ENCODE measurements at places on chromosomes 1 and 21.

DNA sequence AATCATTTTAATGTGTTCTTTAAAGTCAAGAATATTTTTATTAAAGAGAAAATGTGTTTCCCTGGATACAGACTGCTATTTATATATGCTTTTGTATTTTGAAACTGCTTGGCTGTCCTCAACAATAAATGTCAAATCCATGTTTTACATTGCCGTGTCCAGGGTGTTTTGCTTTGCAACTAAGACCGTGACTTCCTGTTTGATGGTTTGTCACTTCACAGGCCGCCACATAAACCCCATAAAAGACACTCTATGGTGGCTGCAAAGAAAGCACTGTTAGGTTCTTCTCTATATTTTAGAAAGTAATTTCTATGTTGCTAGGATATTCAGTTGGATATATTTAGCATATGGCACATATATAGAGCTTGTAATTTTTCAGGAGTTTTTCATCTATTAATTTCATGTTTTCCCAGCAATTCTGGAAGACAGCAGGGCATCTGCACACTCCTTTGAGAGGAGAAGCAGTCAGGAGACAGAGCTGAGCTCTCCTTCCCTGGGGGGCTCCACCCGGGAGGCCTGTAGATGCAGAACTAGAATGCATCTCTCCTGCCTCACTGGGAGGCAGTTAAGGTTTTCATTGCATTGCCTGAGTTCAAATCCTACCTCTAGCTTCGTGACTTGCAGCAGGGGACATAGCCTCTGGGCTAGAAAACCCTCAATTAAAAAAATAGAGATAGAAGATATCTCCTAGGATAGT lies 33.1 kb downstream of the PRDM2 start:
- DNase-seq = no peak

GRCh38 chr1:173473599-173474011 lies 3.5 kb upstream of the PRDX6 start:
- no peak for DNase-seq

DNA sequence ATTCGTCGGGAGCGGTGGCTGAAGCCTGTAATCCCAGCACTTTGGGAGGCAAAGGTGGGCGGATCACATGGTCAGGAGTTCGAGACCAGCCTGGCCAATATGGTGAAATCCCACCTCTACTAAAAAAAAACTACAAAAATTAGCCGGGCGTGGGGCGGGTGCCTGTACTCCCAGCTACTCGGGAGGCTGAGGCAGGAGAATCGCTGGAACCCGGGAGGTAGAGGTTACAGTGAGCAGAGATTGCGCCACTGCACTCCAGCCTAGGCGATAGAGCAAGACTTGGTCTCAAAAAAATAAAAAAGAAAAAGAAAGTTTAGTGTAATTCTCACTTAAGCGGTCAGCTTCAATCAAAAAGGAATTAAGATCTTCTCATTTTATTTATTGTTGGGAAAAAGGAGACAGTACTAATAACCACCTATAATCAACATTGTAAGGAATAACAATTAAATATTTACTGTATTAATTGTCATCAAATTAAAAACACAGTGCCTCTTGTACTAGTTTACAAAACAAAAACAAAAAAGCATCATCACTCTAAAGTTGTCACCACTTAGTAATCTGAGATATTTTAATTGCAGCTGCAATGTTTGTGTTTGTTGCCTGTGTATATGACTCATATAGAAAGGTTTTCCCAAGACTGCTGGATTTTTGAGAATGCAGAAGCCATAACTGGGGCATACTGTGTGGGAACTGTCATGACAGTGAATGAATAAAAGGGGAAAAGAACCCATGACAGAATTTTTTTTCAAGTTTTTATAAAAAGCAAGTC lies 3.7 kb downstream of the FBXO42 start:
- DNase-seq = no peak

GRCh38 chr1:53050310-53050709 lies 11.7 kb upstream of the PODN start:
- no peak for DNase-seq

- DNase-seq = no peak
These were observed 59.7 kb downstream of the MATN1 start for GRCh38 chr1:30663596-30664091.

DNA sequence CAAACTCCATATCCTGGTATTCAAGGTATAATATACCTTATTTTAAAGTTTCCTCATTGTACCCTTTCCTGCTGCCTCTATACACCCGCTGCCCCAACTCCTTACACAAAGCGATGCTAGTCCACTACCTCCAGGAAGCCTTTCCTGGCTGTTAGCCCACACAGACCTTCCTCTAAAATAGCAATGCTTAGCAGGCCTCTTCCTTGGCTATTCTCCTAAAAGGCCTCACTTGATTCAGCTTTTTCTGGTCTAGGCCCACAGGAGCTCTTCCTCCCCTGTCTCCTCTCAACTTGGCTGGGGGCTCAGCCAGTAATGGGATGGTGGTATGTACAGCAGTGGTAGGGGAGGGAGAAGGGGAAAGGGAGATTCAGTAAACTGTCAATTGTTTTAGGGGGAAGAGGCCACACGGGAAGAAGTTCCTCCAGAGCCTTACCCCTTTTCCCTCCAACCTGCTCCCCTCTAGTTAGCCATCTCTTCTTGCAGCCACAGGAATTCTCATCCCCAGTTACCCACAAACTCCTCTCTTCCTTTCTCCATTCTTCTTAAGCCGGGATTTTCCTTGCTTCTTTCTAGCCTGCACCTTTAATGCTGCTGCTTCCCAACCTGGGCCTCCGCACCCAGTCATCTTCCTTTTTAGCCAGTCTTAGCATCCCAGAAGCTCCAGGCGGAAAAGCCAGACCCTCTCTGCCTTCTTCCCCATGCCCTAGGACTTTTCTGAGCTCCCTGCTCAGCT lies 2.6 kb downstream of the LRRC41 start:
- no peak for DNase-seq

GRCh38 chr1:23198373-23198772 lies 18.9 kb downstream of the HTR1D start:
- DNase-seq = no peak

GRCh38 chr1:176949033-176949662 lies 215.4 kb downstream of the ASTN1 start:
- DNase-seq = no peak

GRCh38 chr1:41802532-41803501 lies 115.9 kb downstream of the HIVEP3 start:
- no peak for DNase-seq

- no peak for DNase-seq
These were observed 85.1 kb downstream of the VAV3 start for GRCh38 chr1:107879927-107880326.

GRCh38 chr1:68010090-68010489 lies 40.3 kb downstream of the DIRAS3 start:
- peak; percentile 26 for DNase-seq

DNA sequence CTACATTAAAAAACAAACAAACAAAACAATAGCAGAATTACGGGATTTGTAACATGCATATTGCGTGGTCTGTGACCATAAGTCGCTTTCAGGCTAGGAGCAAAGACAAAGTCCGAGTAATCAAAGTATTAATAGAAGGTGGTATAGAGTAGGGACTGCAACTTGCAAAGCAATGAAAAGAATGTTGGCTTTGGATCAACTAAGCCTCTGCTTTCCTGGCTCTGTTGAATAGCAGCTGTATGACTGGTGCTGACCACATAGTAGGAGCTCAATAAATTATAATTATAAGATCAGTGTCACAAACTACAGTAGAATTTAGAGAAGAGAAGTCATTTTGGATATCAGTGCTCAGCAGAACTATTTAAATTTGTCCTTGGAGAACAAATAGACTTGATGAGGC lies 586.4 kb downstream of the DPYD start:
- DNase-seq = no peak

- DNase-seq = peak; percentile 29
These were observed 23.9 kb upstream of the ITLN2 start for GRCh38 chr1:160978510-160978927.

DNA sequence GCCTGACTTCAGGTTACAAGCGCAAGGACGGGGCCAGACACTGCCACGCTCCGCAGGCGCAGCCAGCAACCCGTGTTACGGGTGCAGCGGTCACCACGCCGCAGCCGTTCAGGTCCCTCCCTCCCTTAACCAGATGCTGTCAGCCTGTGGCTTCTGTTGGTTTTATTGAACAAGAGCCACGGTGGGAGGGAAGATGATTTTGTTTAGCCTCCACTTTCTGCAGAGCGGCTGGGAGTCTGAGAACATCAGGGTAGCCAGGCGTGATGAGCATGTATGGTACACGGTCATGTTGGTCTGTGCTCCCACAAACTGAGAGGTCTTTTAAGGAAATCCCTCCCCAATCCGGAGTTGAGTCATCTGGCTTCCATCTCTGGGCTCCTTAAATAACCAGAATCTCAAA lies 18.5 kb upstream of the ADARB1 start:
- DNase-seq = no peak

DNA sequence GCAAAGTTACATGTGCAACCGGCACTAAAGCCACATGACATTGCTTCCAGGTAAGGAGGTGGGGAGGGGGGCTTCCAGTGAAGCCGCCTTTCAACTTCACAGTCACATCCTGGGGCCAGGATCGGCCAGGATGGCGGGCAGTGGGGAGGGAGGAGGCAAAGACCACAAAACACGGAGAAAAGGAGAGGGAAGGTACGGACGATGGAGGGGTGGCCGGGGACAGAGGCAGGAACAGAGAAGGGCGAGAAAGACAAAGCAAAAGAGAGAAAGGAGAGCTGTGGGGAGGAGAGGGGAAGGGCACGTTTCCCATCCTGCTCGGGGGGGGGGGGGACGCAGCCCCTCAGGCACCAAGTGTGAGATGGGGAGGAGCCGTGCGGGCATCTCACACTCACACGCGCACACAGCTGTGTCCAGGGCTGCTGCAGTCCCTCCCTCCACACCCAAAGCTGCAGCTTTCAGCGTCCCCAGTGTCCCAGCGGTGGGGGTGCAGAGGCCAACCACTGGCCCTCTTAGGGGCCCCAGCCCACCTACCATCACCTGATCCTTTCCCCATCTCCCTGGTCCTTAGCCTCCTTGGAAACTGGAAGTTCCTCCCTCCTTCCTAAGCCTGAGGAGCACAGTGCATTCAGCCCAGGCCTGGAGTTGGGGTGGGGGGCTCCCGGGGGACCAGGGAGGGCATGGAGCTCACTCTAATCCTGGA lies 2.4 kb downstream of the SH2D5 start:
- DNase-seq = no peak

DNA sequence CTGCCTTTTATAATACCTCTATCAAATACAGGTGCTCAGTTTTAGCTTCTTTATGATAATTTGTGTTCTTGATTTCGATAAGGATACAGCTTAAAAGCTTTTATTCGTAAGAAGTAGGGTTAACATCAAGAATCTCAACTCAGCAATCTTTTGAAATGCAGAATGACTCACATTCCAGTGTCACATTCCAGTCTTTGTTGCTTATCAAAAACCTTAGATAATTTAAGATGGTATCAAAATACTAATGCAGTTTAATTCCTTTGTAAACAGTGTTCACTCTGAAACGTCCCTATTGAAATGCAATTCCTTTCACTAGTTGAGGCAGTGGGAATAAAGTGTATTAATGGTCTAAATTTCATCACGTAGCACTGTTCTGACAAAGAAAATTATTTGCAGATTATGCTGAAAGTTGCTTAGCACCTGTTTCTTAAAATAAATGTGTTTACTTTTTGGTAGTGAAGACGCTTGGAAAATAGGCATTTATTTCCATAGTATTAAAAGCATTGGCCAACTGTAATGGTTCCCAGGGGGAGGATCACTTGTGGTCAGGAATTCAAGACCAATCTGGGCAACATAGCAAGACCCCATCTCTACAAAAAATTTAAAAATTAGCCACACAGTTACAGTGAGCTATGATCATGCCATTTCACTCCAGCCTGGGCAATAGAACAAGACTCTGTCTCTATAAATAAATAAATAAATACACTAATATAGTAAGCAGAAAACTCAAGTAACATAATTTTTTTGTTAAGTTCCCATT lies 10.1 kb upstream of the CNN3 start:
- no peak for DNase-seq

All from COR-L47 (cell line).